ENCODE measurements at places on chromosomes 3 and 15.
A peak's percentile ranks its signal among the peaks of the same experiment; 100 is the strongest.

GRCh38 chr3:24945563-24945962 lies 450.9 kb upstream of the THRB start:
- no peak for DNase-seq

DNA sequence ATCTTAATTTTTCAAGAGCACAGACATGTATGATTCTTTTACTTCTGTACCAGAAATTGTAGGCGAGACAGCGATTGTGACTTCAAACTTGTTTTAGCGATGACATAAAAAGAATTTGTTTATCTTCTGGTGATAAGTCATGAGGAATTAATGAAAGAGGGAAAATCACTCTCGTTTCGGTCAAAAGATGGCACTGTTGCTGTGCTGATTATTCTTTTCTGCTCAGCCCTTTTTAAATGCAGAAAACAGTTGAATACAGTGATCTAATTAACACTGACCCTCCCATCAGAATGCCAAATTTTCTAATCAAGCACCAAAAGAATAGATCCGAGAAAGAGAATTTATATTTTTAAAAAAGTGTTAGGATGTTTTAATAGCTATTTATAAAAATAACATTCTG lies 52.6 kb downstream of the NSUN3 start:
- DNase-seq = peak; percentile 69

DNA sequence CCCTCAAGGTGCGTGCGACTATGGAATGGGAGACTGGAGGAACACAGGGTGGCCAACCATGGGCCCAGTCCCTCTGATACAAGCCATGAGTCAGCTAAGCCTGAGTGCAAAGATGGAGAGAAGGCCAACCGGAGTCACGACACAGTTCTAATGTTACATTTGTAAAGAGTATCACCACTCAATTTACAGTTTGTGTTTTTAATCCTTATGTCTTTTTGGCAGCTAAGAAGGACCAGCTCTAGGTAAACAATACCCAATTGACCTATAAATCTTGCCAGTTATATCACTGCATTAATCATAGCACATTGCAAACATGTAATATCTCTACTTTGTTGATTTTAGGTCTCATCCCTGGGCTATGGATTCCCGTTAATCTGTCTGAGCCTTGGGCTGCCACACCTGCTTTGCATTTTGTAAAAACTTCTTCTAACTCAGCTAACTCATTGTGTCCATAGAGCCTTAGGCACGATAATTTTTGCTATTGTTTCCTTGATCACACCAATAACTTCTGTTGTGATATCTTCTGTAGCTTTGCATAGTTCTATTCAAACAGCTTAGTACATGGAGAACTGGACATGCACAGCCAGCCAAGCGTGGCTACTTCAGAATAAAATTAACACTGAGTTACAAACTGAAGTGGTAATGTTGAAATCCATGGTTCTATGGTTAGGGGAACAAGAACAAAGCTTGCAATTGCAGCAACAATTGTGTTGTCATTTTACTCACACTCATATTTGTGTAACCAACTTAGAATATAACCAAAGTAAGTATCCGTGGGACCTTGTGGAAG lies 50.3 kb downstream of the LSM3 start:
- DNase-seq = no peak

GRCh38 chr3:71724584-71725270 lies 475 bp downstream of the EIF4E3 start:
- DNase-seq = peak; percentile 25

DNA sequence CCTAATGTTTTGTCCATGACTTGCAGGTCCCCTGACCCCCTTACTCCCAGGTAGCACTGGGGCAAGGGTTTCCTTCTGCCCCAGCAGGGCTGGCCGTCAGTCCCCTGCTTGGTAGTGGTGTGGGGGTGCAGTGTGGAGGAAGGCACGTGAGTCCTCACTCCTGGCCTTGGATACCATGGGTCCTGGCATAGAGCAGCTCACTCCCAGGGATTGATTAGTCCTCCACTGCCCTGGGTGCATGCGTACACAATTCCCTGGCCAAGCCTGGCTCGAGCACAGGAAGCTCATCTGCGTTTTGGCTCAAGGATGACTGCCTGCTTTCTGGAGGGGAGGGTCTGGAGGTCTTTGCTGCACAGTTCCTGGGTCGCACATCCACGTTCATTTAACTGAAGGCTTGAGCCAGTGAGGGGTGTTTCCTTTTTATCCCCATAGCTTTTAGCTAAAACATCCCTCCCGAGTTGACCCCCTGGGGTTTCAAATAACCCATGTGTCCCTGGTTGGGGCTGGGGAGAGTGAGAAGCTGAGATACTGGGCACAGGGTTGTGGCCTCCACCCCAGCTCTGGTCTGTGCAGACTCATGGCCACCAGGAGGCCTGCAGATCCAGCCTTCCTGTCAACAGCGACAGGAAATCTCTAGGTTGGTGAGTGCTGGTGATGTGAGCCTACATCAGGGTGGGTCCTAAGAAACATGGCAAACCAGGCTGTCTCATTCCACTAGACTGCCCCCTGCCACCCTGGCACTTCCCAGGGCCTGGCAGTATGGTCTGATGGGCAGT lies 11.5 kb downstream of the HEMK1 start:
- DNase-seq = no peak

GRCh38 chr3:50316657-50317242 lies 5.8 kb downstream of the HYAL2 start:
- DNase-seq = no peak

GRCh38 chr3:10783360-10784351 lies 32.4 kb upstream of the SLC6A11 start:
- peak; percentile 64 for DNase-seq

GRCh38 chr3:189212681-189213080 lies 40.9 kb downstream of the TPRG1 start:
- DNase-seq = no peak

DNA sequence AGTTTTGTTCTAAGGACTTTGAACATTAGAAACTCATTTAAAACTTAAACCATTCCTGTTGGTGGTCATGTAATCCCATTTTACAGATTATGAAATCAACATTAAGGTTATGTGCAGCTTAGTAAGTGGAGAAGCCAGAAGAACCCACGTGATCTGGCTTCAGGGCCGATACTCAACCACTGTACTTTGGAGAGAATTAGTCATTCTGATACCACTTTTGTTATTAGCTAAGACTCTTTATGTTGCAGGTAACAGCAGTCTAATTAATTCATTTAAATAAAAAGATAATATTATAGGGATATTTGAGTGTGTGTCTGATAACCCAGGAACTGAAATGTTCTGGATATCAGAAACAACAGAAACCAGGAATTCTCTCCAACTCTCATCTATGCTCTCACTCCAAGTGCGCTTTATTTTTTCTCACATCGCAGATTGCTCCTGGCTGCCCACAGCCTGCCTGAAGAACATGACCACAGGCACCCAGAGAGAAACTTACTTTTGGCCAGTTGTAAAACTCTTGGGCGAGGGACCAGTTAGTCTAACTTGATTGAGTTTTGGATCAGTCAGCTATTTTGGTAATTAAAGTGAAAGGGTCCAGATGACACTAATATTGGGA lies 25.2 kb downstream of the UBE2E1 start:
- DNase-seq = peak; percentile 30

GRCh38 chr15:75673426-75674235 lies 25.9 kb downstream of the SNX33 start:
- DNase-seq = no peak

All from NCI-H82 (cell line).